Hindlimb muscle (tissue), 1 donor: ENCODE measurements at places on chromosomes 11 and 22. TPM values are rescaled to one million over a fixed set of nuclear protein-coding genes. Genes with fewer than 3 reads are reported as not detected.

DNA sequence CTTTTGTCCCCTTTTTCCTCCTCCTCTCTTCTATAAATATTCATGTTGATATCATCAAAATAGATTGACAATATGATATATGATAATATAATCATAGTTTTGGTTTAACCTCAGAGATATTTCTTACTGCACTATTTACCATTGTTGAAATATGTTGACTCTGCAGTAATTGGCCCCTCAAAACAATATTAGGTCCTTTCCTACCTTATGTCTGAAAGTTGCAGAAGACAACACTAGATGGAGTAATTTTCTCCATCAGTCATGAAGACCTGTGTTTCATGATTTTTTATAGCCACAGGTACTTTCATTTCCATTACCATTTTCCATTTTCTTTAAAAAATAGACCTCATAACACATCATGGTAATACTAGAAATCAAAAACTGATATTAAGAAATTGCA lies 284.4 kb downstream of the LUZP2 start:
- DNase-seq, result no peak

GRCh38 chr22:18024956-18025720 lies 777 bp upstream of the MICAL3 start:
- DNase-seq, result no peak

DNA sequence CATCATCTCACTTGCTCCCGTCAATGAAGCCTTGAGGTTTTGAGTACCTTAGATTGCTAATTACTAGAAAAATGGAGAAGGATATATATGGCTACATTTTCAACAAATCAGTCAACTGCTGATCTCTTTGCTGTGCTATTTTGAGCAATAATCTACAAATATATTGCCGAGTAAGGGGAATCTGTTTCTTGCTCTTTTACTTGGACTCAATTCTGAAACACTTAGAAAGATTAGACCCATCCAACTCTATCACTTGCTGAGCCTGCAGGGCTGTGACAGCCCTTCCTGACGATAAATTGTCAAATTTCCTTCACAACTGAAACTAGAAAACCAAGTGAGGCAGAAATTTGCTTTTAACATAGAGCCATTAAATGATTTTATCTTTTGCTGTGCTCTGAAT lies 16.9 kb downstream of the FEZ1 start:
- no peak for DNase-seq

- no peak for DNase-seq
These were observed 10.9 kb downstream of the TMPRSS5 start for GRCh38 chr11:113695207-113695606.

DNA sequence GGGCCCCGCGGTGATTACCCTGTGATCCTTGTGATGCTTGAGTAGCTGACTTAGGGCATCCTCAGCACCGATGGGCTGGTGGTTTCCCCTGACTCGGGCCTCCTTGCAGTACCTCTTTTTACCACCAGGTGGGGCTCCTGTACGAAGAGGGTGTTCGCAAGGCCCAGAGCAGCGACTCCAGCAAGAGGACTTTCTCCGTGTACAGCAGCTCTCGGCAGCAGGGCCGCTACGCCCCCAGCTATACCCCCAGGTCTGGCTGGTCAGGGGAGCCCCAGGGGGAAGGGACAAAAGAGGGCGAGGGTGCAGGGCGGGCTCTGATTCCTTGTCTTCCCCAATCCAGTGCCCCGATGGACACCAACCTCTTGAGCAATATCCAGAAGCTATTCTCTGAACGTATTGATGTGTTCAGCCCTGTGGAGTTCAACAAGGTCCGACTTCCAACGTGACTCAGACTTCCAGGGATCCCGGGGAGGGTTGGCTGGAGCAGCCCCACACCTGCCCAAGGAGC lies 1.3 kb upstream of the TM7SF2 start:
- DNase-seq, result peak; percentile 80

DNA sequence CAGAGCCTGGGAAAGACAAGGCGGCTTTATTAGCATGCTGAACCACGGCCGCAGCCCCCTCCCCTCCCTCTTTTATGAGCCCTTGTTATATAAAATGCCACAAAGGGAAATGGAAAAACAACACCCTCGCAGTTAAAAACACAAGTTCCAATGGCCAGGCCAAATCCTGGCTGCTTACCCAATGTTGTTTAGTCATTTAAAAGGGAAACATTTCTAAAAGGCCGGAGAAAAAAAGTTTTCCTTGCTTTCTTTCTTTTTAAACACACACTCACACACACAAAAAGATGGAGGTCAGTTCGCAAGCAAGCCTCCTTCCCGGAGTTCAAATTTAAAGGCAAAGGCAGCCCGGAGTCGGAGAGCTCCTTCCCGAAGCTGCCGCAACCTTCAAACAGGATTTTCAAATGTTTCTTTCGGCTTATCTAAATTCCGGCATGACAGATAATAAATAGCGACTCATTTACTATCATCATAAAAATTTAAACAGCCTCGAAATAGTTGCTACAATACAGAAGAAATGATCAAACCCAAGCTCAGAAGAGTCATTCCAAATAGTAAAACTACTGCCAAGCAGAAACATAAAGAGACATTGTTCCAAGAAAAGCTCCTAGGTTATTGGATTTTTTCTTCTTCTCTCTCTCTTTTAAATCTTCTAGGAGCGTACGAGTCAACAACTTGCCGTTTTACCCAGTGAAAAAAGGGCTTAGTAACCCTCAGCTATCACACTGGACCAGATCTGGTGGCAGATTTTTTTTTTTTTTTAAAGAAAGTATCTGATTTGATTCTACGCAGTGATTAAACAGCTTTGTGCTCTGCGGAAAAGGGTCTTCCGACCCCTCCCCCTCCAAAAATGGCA lies 3.5 kb downstream of the PHF21B start:
- DNase-seq, result no peak

- no peak for DNase-seq
These were observed 16.4 kb downstream of the EHF start for GRCh38 chr11:34637303-34637702.

- DNase-seq, result no peak
These were observed 51.2 kb downstream of the NFAM1 start for GRCh38 chr22:42380769-42381551.

MYBPC3 gene
- 0.49 TPM for polyA plus RNA-seq
